ENCODE measurements at places on chromosomes 13 and 19.

GRCh38 chr19:29418201-29418600 lies 107.6 kb upstream of the VSTM2B start:
- DNase-seq = no peak

- no peak for DNase-seq
Measured at GRCh38 chr13:71459708-71460107, 407.3 kb downstream of the DACH1 start.

GRCh38 chr19:46118136-46118535 lies 6.4 kb downstream of the IGFL3 start:
- no peak for DNase-seq

DNA sequence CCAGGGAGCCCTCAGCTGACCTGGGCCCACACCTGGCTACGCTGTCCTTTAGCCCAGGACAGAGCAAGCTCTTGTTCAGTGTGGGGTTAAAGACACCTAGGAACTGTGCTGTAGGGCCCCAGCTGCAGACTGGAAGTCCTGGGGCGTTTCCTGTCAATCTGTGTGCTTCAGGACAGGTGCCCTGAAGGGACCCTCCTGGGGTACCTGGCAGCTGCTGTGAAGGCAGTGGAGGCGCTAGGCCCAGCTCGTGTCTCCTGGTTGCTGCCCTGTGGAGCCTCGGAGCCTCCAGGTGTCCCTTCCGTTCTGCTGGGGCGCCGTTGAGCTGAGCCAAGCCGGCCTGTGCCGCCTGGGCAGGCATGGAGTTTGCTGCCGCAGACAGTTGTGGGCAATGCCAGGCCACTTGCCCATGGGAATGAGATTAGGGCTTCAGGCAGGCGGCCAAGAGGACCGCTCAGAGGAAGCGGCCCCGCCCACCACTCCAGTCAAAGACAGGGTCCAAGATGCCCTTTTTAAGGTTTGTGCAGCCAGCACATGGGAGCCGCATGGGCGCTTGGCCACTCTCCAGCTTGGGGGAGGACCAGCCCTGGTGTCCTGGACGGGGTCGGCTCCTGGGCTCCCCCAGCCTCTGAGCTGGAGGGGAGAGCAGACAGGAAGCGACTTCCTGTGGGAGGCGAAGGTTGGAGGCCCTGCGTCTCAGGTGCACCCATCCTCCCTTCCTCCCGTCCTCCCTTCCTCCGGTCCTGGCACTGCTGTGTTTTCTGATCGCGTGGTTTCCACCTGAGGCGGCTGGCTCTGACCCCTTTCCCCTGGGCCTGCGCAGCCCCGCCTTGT lies 4.0 kb downstream of the PTBP1 start:
- no peak for DNase-seq

DNA sequence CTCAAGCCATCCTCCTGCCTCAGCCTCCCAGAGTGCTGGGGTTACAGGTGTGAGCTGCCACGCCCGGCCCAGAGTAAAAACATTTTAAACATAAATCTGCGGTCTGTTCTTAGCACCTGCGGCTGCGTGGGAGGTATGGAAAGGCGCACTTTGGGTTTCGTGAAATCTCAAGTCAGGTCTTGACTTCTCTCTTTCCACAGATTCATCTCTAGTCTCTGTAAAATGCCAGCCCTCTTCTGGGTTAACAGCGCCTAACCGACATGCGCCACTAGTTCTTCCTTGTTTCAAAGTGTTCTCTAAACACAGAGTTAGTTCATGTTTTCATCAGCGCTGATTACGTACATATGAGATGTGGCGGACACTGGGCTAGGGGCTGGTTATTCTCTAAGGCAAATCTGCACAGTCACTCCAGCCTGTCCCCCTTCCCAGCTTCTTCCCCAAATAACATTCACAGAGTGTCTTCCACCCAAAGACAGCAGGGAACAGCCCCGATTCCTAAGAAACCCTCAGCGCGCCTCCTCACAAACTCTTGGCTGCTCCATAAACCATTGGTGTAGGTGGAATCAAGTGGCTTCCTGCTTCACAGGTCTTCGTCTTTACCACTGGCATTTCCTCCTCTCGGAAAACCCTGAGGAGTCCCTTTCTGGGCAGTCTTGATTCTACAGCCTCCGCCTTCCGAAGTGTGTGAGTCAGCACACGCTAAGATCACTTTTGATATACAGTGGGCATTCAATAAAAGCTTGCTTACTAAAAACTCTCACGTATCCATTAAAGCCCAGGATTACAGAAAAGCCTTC lies 1.4 kb downstream of the PARP4 start:
- DNase-seq = peak; percentile 66

DNA sequence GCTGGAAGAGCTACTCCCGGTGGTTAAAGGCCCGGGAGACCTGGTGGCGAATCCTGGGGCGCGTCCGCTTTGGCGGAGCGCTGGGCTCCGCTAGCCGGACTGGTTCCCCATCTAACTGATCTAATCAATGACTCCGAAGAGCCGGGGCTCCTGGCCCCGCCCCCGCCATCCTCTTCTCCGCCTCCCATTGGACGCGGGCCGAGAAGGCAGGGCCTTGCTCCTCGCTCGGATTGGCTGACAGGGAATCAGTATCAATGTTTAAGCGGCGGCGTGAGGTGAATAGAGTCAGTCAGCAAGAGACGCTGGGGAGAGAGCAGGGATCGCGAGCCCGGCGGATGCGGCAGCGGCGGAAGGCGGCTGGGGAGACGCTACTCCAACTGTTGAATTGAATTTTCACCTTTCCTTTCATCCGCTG lies 1.7 kb upstream of the PCDH17 start:
- DNase-seq = peak; percentile 15

- no peak for DNase-seq
Measured at GRCh38 chr13:23668562-23668961, 98.3 kb downstream of the TNFRSF19 start.

GRCh38 chr19:37007587-37008220 lies 70.5 kb upstream of the ZNF420 start:
- DNase-seq = peak; percentile 4

DNA sequence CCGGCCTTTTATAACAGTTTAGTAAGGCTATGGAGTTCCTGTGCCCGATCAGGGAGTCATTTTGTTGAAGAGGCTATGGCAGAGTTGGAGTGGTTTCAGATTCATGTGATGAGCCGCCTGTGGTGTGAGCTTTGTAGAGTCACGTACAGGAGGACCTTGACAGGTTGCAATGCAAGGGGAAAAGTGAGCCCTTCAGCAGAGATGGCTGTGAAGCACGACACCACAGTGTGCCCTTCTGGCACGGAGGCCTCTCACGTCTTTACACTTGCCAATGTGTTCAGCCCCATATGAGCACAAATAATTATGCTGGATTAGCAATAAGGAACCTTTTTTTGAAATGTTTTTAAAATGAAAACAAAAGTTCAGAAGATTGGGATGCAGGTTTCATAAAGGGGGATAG lies 499.8 kb downstream of the LIG4 start:
- no peak for DNase-seq

DNA sequence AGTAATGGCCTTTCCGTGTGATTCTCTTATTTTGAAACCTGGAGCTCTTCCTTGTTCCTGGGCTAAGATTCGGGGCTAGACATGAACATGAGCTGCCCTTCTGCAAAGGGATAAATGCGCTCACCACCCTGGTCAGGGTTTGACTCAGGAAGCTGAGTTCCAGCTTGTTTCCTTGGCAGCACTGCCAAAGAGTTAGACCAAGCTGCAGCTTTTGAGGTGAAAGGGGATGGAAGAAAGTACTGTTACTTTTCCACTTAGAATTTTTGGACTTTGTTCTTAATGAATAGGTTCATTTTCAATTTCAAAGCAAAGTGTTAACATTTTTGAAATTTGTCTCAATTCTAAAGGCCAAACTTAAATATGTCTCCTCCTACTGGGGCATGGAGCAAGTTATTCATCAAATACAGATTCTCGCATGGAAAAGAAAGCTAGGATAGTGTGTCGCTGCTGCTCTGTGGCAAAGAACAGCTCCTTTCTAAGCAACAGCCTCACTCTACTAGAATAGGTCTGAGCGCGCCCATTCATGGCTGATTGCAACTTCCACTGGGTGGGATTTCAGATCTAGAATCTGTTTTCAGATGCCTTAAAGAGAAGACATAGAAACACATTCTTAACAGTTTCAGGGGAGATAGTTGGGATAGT lies 2.2 kb downstream of the RGCC start:
- no peak for DNase-seq

DNA sequence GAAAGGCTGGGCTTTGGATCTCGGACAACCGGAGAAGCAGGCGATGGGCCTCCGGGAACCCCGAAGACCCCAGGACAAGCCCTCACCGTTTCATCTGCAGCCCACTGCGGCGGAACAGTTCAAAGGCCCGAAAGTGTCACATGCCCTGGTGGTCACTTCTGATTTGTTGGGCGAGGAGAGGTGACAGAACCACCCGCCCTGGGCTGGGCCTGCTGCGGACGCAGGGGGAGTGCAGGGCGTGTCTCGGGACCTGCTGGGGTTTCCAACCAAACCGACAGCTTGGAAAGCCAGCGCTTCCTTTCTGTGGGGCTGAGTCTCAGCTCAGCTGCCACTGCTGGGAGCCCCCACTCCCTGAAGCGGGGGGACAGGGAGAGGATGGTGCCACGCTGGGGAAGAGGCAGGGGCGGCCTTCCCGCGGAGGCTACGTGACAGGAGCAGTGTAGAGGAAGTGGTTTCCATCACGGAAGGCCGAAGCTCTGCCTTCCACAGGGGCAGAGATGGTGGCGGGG lies 22.8 kb upstream of the ZBTB7A start:
- DNase-seq = peak; percentile 63

DNA sequence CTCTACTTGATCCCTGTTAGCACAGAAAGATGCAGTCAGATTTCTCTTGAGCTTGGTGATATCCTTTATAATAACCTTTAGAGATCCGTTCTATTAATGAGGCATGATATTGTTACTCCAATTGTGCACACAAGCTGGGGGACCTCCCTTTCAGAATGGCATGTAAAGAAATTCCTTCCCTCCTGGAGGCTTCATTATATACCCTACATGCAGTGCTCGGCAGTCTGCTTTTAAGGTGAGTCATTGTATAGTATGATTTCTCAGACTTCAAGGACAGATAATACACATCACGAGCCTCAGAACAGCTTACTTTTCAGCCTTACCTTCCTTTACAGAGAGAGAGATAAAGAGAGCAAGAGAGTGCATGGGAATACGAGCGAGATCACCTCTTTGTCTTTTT lies 261.3 kb downstream of the ATP8A2 start:
- no peak for DNase-seq

- no peak for DNase-seq
Measured at GRCh38 chr13:59352600-59352999, 811.1 kb downstream of the DIAPH3 start.

GRCh38 chr13:49587311-49587847 lies 2.0 kb upstream of the RCBTB1 start:
- no peak for DNase-seq

DNA sequence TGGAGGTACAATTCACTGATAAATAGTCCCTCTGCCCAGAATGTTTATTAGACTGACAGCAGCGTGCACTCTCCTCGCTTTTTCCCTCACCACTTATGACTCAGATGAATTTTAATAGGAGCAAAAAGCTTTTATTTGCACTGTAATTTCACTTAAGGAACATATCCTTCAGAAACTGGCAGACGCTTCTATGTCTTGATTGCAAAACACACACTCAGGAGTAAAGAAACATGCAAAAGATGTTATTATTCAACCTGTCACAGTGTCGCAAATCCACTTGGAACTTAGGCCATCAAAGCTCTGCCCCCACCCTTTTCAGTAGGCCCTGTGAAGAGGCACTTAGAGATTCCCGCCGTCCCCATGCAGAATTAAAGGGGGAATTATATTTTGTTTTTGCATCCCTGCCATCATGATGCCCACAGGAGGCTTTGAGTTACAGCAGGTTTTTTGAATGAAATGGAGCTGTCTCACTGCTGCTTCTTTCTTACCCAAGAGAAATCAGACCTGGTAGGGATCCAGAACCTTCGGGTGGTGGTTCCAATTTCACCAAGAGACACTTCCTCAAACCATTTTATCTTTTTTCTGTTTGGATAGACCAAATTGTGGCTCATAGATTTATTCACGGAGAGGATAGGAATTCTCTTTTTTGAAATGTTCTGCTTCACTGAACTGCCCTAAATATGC lies 74.5 kb downstream of the GGACT start:
- DNase-seq = no peak
